ENCODE measurements at places on chromosomes 11 and 22.

DNA sequence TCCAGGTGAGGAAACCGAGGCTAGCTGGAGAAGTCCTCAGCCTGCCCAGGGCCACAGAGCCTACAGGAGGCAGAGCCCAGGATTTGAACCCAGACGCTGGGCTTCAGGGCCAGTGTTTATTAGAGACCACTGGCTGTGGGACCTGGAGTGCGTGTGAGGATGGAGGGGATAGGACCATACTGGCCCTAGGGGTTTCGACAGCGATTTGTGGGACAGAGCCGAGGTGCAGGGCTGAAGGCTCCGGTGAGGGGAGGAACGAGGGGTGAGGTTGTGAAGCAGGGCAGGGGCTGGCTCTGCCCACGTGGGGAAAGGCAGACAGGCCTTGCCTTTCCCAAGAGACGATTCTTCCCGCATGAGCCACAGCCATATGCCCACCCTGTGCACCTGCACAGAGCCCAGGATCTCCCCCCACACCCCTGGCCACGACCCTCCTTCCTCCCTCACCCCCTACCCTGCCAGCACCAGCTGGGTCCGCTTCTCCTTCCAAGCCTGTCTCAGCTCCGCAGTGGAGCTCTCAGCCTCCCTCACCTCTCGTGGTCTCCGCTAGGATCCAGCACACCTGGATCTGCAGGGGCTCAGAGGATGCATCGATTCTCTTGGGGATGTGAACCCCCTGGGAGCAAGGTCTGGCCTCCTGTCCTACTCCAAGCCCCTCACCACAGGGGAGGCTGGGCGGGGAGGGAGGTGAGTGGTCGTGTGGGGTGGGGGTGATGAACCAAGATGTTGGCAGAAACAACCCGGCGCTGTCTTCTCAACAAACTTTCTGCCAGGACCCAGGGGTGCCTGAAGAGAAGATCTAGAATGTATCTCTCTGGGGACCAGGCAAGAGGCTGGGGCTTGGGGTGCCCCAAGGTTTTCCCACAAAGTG lies 58.4 kb downstream of the RTL6 start:
- no peak for DNase-seq

DNA sequence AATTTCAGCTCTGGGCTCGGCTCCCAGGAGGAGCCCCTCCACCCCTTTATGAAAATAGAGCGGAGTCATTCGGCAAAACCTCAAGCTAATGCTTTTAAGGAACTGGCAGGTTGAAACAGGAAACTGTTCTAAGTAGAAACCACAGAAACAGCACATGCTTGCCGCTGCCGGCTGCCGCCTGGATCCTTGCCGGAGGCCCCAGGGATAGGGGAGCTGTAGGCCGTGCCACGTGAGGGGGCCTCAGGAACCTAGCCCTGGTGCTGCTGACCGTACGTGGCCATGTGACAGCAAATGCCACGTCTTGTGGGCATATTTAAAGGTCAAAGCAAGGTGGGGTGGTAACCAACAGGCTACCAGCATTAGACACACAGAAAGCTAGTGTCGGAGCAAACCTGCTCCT lies 77.9 kb upstream of the TIMP3 start:
- DNase-seq = peak; percentile 89

- no peak for DNase-seq
These were observed 742 bp upstream of the BBOX1 start for GRCh38 chr11:27039873-27040272.

GRCh38 chr22:35517207-35517606 lies 23.4 kb upstream of the RASD2 start:
- DNase-seq = no peak

GRCh38 chr11:1899090-1899489 lies 7.4 kb upstream of the PRR33 start:
- DNase-seq = no peak

GRCh38 chr11:87295237-87295636 lies 257.5 kb downstream of the TMEM135 start:
- no peak for DNase-seq
